ENCODE measurements at places on chromosomes 7 and 10.

DNA sequence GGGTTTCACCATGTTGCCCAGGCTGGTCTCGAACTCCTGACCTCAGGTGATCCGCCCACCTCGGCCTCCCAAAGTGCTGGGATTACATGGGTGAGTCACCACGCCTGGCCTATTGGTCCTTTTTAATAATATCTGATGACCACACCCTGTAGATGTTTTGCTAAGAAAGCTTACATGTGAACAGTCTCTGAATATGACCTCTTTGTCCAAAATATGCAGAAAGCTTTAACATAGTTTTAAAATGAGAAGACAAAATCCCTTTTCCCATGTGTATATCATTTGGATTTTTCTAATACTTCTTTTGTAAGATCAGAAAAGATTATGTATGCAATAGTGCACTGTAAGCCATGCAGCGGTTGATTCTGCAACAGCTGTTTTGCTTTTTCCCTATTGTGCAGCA, 38.5 kb downstream of the MCU start:
- DNase-seq, result no peak

- no peak for DNase-seq
Measured at GRCh38 chr7:16711730-16712129, 41.8 kb upstream of the TSPAN13 start.

DNA sequence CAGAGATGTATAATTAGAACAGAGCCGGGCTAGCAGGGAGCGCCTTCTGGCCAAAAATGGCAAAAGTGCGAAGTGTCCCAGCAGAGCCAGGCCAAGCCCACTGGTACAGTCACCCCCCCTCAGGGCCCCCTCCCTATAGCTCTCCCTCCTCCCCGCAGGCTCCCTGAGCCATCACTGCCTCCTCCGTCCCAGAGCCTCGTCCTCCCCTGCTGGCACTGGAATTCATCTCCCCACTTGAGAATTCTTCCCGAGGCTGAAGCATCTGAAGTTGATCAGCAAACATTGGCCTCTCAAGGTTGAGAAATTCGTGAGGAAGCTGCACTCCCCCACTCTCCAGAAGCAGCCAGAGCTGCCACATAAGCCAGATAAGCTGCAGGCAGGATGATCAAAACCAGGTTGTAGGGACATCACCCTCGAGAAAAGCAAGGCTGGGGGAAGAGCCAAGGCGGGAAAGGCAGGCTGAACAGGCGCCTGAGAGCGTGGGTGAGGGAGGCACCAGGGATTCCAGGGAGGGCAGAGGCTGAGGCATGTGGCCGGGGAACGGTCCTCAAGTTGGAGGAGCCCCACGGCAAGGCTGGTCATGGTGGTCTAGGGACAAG, 23.4 kb downstream of the CAMK2G start:
- no peak for DNase-seq

GRCh38 chr10:72328045-72328828, 26.5 kb downstream of the DNAJB12 start:
- no peak for DNase-seq

GRCh38 chr10:119209736-119210355, 2.5 kb downstream of the GRK5 start:
- no peak for DNase-seq

DNA sequence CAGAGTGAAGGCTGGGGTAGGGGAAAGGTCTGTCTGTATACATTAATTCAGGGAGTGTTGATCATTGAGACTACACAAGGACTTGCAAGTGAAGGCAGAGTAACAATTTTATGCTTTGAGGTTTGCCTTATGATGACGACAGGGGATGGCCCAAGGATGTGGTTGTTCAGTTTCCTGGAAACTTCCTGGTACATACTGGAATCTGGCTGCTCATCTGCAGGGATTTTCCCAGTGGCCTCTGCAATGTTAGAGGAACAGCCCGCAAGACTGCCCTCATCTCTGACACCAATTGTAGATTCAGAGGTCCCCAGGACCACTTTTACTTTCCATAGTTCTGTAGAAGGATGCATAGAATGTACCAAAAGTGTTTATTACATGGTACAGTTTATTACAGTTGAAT, 189.6 kb downstream of the TMEM178B start:
- no peak for DNase-seq

DNA sequence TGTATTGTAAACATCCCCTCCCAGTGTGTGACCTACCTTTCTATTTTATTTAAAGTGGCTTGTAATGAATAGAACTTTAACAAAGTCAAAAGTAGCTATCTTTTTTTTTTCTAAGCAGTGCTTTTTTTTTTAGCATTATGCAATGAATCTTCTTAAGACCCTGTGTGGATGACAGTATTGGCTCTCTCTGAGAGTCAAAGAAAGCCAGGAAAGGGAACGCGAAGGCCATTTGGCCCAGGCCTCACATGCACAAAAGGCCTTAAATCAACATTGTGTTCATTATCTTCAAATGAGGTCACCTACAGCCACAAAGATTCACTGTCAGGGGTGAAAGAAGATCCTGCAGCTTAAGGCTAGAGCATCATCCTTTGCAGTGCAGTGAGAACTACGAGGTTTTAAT, 721.5 kb downstream of the GRID1 start:
- no peak for DNase-seq

DNA sequence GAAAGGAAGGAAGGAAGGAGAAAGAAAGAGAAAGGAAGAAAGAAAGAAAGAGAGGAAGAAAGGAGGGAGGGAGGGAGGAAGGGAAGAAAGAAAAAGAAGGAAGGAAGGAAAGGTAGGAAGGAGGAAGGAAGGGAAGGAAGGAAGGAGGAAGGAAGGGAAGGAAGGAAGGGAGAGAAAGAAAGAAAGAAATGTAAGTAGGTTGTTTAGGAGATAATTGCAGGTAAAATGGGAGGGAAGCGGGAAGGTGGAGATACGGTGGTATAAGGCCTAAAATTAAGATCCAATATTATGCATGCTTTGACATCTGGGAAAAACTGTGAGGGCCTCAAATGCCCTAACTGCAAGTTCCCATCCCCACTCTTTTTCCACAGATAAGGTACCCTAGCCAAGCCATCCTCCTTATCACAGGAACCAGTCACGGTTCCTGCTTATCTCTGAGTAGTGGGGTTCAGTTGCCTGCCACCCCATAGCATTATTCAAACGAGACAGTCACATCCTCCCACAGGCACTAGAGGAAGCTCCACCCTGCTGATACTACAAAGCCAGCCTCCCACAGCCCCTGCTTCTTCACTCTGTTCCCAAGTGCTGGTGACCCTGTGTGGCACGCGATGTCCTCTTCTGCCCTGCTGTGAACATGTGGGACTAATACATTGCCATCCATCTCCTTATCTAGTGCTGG, 28.7 kb downstream of the ST8SIA6 start:
- no peak for DNase-seq
